ENCODE measurements at places on chromosomes 7 and 10.

DNA sequence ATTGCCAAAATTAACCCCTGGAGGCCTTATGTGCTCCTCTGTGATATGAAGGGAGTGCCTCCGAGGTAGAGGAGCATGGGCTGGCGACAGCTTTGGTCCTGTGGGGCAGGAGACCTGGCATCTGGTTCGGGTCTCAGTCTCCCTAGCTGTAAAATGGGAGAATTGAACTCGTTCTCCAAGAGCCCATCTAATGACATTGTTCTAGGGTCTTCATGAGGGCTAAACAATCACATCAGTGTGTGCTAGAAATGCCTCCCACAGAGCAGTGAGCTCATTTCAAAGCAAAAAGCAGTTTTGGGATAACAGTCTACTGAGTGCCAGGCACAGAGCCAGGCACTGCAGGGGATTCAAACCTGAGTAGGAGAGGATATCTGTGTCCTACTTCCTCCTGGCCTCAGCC is 248.0 kb downstream of the RPS24 start:
- DNase-seq: no peak

DNA sequence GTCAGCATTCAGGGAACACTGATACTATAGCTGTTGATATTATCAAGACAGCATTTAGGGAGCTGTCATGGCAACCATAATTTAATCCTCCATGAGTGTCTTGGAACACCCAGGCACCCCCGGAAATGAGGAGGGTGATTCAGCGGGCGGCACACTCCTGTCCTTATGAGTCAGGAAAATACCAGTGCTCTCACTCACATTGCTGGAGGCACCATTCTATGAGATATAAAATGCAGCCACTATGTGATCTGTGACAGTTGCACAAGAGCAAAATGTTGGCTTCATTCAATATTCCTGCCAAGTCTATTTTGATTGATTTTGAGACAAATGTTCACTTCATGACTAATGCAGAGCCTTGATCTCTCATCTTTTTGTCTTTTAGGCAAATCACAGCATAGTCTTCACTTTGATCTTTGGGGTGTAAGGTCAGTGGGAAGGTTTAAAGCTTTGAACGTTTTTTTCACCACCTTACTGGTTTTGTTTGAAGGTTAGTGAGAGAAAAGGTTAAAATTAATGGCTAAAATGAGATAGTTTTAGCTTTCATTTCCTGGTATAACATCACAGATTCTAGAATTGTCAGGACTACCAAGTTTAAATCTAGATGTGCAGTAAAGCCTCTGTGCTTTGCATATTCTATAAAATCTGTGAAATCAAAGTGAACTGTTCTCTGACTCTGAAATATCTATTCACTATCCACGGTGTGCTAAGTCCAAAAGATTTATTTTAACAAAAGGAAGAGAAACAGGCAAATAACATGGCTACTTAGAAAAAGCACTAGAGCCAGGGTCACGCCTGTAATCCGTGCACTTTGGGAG is 12.4 kb upstream of the ARHGAP12 start:
- no peak for DNase-seq

GRCh38 chr7:20442951-20443350 is 112.3 kb downstream of the ITGB8 start:
- no peak for DNase-seq

DNA sequence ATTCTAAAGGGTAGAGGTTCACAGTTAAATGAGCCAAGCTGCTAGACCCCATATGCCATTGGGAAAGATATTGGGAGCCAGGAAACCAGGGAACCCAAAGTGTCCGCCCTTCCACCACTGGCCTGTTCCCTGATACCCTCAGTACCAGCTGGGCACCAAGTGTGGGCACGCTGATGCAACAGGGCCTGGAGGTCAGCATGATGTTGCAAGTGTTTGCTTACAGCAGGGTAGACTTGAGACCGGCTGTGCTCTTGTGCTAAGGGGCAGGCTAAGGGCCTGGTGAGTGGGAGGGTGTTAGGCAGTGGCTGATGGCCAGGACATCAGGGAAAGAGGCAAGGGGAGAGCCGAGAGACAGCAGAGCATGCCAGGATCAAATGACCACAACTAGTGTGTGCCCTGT is 21.0 kb upstream of the MYL7 start:
- no peak for DNase-seq

GRCh38 chr10:95096143-95096542 is 26.8 kb upstream of the CYP2C8 start:
- DNase-seq: no peak

GRCh38 chr7:17298840-17299482 is 509 bp downstream of the AHR start:
- no peak for DNase-seq

- no peak for DNase-seq
These were observed 186.7 kb upstream of the LYZL2 start for GRCh38 chr10:30816159-30816819.

GRCh38 chr10:8085251-8085650 is 30.8 kb downstream of the GATA3 start:
- DNase-seq: no peak

GRCh38 chr10:122847782-122848604 is 2.3 kb upstream of the CUZD1 start:
- no peak for DNase-seq

DNA sequence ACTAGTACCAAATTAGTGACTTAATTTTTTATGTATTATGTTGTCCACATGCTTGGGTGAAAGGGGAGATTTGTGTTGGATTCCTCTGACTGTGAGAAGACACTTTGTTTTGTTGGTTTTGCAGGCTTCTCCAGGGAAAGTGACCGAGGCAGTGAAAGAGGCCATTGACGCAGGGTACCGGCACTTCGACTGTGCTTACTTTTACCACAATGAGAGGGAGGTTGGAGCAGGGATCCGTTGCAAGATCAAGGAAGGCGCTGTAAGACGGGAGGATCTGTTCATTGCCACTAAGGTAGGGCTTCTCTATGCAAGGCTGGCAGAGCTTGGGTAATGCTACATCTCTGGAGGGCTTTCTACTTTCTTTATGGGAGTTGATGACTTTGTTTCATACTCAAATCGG is 4.5 kb downstream of the AKR1E2 start:
- DNase-seq: no peak

DNA sequence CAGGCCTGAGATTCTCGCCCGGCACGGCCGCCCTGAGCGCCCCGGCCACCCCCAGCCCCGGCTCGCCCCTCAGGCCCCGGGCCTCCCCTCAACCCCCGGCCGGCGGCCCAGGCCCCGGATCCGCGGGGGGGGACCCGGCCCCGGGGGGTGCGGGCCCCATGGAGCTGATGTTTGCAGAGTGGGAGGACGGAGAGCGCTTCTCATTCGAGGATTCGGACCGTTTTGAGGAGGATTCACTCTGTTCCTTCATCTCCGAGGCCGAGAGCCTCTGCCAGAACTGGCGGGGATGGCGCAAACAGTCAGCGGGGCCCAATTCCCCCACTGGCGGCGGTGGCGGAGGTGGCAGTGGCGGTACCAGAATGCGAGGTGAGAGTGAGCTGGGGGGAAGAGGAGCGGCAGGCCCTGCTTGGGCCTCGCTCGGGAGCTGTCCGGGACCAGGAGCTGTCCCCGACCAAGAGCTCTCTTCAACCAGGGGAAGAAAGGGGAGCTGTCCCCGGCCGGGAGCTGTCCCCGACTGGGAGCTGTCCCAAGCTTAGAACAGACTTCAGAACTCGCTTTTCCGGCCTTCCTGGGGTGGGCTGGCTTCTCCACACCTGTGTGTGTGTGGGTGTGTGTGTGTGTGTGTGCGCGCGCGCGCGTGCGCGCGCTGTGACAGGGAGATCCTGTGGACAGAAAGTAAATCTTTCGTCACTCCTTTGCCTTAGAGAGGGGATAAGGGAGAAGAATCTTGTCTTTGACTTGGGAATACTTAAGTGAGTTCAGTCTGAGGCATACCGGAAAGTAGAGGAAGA is 510 bp downstream of the ZSWIM8 start:
- DNase-seq: no peak

- no peak for DNase-seq
These were observed 35.5 kb upstream of the C1GALT1 start for GRCh38 chr7:7146837-7147236.

DNA sequence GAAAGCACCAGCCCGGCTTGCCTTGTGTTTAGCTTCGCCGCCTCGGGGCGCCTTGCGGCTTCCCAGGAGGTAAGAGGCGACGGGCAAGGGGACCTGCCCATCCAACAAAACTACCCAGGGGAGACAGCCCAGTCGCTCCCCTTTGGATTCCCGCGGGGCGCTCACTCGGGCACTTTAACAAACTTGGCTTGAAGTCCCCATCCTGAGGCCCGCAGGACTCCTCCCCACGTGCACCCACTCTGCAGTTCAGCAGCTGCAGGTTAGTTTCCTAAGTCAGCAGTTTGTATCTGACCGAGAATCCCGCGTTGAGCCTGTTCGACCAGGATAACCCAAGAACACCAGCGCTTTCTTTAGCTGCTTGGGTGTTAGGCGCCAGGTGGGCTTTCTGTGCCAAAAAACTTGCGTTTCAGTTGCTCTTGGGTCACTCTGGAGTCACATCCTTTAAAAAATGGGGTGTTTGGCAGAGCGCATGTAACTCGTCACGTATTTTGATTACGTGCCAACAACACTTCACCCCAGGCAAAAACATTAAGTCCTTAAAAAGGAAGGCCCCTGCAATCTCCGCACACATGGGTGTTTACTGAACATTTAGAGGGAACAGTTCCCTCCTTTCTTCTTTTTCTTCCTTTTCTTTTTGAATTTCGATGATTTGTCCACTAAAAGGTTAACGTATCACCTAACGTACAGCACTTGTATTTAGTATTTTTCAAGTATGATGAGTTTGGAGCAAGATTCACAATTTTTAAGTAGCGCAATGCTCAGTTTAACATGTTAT is 876 bp downstream of the DNAH11 start:
- no peak for DNase-seq

GRCh38 chr10:62384447-62385081 is 10.4 kb downstream of the ZNF365 start:
- no peak for DNase-seq

DNA sequence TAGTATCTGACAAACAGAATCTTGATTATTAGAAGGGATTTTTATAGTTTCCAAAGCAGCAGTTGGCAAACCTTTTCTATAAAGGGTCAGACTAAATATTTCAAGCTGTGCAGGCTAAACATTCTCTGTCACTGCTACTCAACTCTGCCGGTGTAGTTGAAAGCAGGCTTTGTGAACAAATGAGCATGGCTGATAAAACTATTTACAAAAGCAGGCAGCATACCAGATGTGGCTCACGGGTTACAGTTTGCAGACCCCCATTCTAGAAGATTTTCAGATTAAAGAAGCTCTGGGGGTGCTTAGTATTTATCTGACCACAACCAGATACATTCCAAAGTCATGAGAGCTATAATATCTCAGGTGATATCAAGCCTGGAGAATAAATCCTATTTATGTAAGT is 1017.5 kb downstream of the SORCS1 start:
- DNase-seq: no peak

DNA sequence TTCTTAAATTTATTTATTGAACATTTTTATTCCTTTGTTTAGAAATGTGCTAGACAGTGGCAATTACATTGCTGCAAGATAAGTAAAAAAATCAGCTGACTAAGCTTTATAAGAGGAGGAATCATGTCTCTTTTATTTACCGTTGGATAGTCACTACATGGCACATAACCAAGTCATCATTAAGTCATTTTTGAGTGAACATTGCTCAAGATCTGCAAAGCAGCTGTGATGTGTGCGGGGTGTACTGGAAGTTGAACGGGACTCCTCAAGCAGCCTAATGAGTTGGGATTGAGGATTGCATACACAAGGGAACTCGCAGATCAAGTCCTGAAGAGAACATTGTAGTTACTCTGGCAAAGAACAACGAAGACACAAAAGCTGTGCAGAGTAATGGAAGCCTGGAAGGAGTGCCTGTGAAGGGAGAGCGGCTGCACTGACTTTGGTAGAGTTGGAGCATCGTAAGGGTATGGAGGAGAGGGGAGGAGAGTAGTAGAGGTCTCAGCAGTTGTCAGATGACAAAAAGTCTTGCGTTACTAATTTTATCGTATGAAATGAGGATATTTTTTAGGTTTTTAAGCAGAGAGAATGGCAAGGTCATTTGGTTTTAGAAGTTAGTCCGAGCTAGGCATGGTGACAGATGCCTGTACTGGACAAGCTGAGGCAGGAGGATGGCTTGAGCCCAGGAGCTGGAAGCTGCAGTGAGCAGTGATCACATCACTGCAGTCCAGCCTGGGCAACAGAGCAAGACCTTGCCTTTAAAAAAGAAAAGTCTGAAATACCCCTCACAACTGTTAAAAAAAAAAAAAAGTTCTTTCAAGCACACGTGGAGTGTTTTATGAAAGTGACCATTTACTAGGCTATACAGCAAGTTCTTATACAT is 95.1 kb downstream of the BMPR1A start:
- DNase-seq: no peak

DNA sequence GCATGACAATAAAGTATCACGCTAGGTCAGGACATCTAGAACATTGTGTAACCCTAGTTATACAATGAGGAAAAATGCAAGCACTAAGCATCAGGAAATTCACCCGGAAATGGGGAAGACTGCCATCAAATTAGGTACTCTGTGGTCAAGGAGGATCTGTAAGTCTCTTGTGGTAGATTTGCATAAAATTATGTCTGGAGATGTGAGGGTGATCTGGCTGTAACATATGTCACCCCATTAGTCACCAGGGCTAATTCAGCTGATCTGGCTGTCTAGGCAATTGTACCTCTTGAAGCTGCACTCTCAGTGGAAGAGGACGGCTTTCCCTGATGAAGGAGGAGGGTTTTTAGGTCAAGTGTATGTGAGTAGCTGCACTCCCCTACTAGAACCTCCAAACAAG is 14.8 kb downstream of the AKR1D1 start:
- DNase-seq: no peak

- DNase-seq: peak; percentile 8
These were observed 62.3 kb downstream of the LAMB4 start for GRCh38 chr7:108067844-108068243.

- DNase-seq: no peak
These were observed 757 bp downstream of the EIF3A start for GRCh38 chr10:119079599-119080520.

DNA sequence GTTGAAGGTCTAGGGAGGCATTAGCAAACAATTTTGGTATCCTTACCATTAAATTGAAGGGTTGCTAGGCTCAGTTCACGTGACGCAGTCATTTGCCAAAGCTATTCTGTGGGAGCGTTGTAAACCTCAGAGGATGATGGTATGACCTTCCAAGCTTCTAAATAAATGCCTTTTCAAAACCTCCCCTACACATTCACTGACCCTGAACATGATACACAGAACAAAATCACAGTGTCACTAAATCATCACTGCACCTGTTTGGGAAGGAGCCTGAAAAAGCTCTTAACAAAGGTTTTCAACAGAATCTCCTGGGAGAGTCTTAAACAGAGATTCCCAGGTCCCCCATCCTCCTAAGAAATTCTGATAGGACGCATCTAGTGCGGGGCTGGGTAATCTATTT is 13.2 kb upstream of the CCDC172 start:
- DNase-seq: no peak

GRCh38 chr10:42809676-42810075 is 27.1 kb downstream of the BMS1 start:
- DNase-seq: no peak

GRCh38 chr7:23791721-23792120 is 81.7 kb downstream of the STK31 start:
- DNase-seq: no peak
